ENCODE measurements at places on chromosomes 13 and 19.

DNA sequence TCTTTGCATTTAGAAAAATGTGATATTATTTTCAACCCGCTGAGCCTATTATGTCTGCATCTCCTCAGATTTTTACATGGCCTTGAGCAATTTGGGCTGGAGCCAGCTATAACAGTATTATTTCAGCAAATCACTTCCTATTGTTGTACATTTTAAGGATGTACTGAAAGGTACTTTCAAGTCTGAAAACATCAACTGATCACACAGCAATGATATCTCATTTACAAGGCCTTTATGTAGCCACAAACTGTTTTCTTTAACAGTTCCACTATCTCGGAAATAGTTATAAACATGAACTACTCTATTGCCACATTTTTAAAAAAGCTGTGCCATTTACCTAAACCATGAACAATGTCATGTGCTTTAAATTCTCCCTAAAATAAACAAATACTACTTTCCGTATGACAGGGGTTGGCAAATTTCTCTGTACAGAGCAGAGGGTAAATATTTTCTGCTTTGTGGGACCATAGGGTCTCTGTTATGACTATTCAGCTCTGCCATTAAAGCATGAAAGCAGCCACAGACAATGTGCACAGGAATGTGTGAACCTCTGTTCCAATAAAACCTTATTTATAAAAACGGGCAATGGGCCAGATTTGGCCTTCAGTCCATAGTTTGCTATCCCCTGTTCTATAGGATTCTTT, 560.4 kb downstream of the GPC6 start:
- DNase-seq, result no peak

- no peak for DNase-seq
Observed at GRCh38 chr19:15294561-15294990, 37.8 kb downstream of the BRD4 start.

DNA sequence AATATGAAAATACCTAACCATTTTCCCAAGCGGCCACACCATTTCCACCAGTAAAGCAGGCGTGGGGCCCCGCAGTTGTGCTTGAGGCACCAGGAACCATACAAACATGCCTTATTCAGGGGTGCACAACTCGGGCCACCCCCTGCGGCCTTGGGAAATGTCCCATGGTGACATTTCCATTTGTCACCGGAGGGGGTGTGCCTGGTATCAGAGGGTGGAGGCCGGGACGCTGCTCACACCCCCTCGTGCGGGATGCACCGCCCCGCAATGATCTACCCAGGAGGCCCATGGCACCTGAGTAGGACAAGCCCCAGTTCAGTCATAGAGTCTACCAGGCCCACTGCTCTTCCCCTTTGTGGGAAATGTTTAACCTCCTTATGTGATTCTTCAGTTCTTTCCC, 218.8 kb downstream of the TEX29 start:
- no peak for DNase-seq

DNA sequence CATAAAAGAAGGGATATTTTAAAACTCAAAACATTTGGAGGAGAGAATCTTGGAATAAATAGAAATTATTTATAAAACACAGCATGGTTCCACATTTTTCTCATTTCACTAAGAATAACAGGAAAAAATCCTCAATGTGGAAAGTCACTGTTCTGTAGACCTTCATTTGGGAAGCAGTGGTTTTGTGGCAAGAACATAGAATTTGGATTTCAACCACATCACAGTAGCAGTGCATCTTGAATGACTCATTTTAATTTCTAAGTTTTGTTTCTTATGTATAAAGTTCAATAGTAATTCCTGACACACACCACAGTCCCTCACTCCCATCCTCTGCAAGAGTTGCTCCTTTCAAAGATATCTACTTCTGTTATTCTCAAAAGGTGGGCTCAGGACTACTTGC, 264.0 kb downstream of the ENOX1 start:
- no peak for DNase-seq

DNA sequence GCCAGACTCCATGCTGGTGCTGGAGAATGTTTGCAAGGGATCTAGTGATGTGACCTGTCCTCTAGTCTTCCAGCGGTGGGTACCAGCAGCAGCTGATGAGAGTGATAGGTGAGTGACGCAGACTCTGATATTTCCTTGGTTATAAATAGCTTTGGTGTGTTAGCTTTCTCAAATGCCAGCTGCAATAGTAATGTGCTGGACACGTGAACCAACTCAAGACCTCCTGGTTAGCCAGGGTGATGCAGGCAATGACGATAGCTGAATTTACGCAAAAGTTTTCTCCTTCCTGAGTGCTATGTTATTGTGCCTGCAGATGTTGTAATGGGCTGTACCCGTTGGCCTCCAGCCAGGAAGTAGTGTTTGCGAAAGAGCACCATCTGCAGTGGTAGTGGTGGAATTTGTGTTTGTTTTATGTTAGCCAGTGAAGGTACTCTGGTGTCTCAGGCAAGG, 129.5 kb downstream of the CYSLTR2 start:
- no peak for DNase-seq

Data from activated CD8-positive, alpha-beta memory T cell treated with anti-CD3 and anti-CD28 coated beads for 48 hours (primary cell).